Bronchus fibroblast of lung (primary cell): ENCODE measurements at places on chromosomes 2 and 18. TPM values are rescaled to one million over a fixed set of nuclear protein-coding genes. Genes with fewer than 3 reads are reported as not detected.

Gene ALKAL2
- not detected in 2 replicates for total RNA-seq

Gene FSHR
- not detected in 2 replicates for total RNA-seq

Gene DHRS9
- total RNA-seq = not detected in 2 replicates

Gene LYG2
- total RNA-seq = not detected in 2 replicates

Gene CYTIP
- total RNA-seq = not detected in 2 replicates

Gene EMX1
- not detected in 2 replicates for total RNA-seq

Gene SEMA4C
- total RNA-seq = 25.1 and 27.1 TPM in 2 replicates

Gene CNDP1
- 0.15 TPM in 1 of 2 replicates, not detected in the other for total RNA-seq

Gene TSN
- 40.7 and 46.1 TPM in 2 replicates for total RNA-seq

Gene MALL
- total RNA-seq = 6.7 and 9.8 TPM in 2 replicates

Gene FARSB
- total RNA-seq = 33.0 and 33.3 TPM in 2 replicates

Gene OTX1
- under 0.01 and 0.17 TPM in 2 replicates for total RNA-seq

Gene RTKN
- total RNA-seq = 14.0 and 17.0 TPM in 2 replicates

Gene CCDC150
- 1.6 and 4.4 TPM in 2 replicates for total RNA-seq

Gene TEKT4
- total RNA-seq = not detected in 2 replicates

Gene EFHD1
- total RNA-seq = 0.45 TPM in 1 of 2 replicates, not detected in the other

Gene EML6
- total RNA-seq = under 0.01 and 0.17 TPM in 2 replicates

Gene FIGLA
- total RNA-seq = not detected in 2 replicates

Gene KLF7
- total RNA-seq = 14.0 TPM in 2 replicates

Gene AGXT
- total RNA-seq = 0.15 TPM in 1 of 2 replicates, not detected in the other

Gene GPBAR1
- total RNA-seq = 0.17 TPM in 1 of 2 replicates, not detected in the other

Gene ABCB11
- not detected in 2 replicates for total RNA-seq

Gene IRS1
- total RNA-seq = 43.2 and 43.6 TPM in 2 replicates

Gene TBC1D8
- 4.4 and 5.2 TPM in 2 replicates for total RNA-seq

Gene UGT1A10
- not detected in 2 replicates for total RNA-seq

Gene MC4R
- total RNA-seq = 0.15 TPM in 1 of 2 replicates, not detected in the other

Gene SPP2
- not detected in 2 replicates for total RNA-seq

Gene ABCG5
- total RNA-seq = not detected in 2 replicates

Gene LIMS4
- total RNA-seq = not detected in 2 replicates

Gene ETAA1
- 12.3 and 18.5 TPM in 2 replicates for total RNA-seq

Gene MYO1B
- 41.3 and 47.6 TPM in 2 replicates for total RNA-seq

Gene LCT
- total RNA-seq = not detected in 2 replicates

Gene ZC3H15
- 31.7 and 52.8 TPM in 2 replicates for total RNA-seq

Gene LYPD6
- total RNA-seq = 3.6 and 4.5 TPM in 2 replicates

Gene SPEG
- 13.2 and 14.0 TPM in 2 replicates for total RNA-seq

Gene ASPRV1
- total RNA-seq = 0.34 TPM in 1 of 2 replicates, not detected in the other

Gene TMEM182
- 1.7 and 1.9 TPM in 2 replicates for total RNA-seq

Gene SLC16A14
- 0.89 and 1.0 TPM in 2 replicates for total RNA-seq

Gene REG3G
- not detected in 2 replicates for total RNA-seq

Gene LYPD1
- total RNA-seq = 0.34 and 1.2 TPM in 2 replicates

Gene ST6GAL2
- total RNA-seq = under 0.01 TPM in 2 replicates

Gene HTRA2
- total RNA-seq = 31.4 and 36.4 TPM in 2 replicates

Gene CHRNG
- total RNA-seq = not detected in 2 replicates

Gene LYPD6B
- under 0.01 TPM in 1 of 2 replicates, not detected in the other for total RNA-seq

Gene TMEFF2
- total RNA-seq = 17.0 and 19.3 TPM in 2 replicates

Gene IL1R1
- total RNA-seq = 37.0 and 38.8 TPM in 2 replicates

Gene REG1B
- total RNA-seq = not detected in 2 replicates

Gene INHBB
- total RNA-seq = not detected in 2 replicates

Gene NGEF
- 1.9 and 2.2 TPM in 2 replicates for total RNA-seq

Gene TANK
- total RNA-seq = 27.6 and 28.5 TPM in 2 replicates

Gene DNAH7
- under 0.01 and 0.15 TPM in 2 replicates for total RNA-seq

Gene SF3B1
- 161 and 163 TPM in 2 replicates for total RNA-seq

Gene PAX8
- 0.17 and 0.45 TPM in 2 replicates for total RNA-seq

Gene TMEM247
- not detected in 2 replicates for total RNA-seq

Gene GKN1
- not detected in 2 replicates for total RNA-seq

Gene CD207
- total RNA-seq = not detected in 2 replicates

Gene SKOR2
- total RNA-seq = not detected in 2 replicates
